Skin of body (tissue), 3 donors: ENCODE measurements at places on chromosomes 5 and 9.

GRCh38 chr9:94664801-94665200, 25.5 kb upstream of the FBP1 start:
- no peak for DNase-seq

- DNase-seq, result no peak
Observed at GRCh38 chr9:93549611-93550010, 26.8 kb upstream of the PHF2 start.

- DNase-seq, result peak; percentile 19
Observed at GRCh38 chr5:95959888-95960666, 1.6 kb downstream of the ELL2 start.

GRCh38 chr9:82930116-82930515, 132.8 kb downstream of the RASEF start:
- no peak for DNase-seq

DNA sequence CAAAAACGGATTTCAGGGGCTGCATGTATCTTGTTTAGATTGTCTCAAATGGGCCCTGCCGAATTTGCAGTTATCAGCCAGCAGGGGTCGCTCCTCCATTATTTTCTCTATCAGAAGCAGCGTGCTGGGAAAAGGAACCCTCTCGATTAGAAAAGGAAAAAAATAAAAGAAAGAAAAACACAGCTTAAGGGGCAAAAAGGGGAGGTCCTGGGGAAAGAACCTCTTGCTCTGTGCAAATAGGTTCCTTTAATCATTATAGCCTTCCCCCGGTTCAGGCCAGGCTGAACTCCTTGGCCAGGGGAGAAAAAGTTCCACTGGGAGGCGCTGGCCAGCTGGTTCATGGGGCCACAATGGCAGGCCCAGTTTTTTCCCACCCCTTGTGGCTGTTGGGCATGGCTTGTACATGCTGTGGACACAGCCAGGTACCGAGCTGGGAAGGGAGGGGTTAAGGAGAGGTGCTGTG, 25.0 kb upstream of the CAPSL start:
- DNase-seq, result no peak

- DNase-seq, result no peak
Observed at GRCh38 chr5:24226479-24226878, 418.3 kb downstream of the CDH10 start.

- no peak for DNase-seq
Observed at GRCh38 chr5:22044229-22044628, 808.9 kb downstream of the CDH12 start.

GRCh38 chr9:88965473-88965872, 25.8 kb upstream of the S1PR3 start:
- DNase-seq, result no peak

DNA sequence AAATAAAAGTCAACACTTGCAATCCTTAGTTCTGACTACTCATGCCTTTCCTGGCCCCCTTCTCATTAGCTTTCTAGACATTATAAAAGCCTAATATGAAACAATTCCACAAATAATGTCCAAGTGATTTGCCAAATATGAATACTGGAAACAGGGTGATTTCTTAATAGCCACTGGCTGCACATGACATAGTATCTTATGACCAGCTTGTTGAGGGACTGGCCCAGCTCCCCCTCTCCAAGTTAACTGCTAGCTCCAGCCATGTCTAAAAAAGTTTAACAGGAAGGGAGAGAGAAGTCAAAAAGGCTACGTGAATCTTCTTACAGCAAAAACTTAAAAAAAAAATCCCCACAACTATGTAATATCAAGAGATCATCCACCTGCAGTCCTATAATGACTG, 1.5 kb downstream of the CERT1 start:
- no peak for DNase-seq

DNA sequence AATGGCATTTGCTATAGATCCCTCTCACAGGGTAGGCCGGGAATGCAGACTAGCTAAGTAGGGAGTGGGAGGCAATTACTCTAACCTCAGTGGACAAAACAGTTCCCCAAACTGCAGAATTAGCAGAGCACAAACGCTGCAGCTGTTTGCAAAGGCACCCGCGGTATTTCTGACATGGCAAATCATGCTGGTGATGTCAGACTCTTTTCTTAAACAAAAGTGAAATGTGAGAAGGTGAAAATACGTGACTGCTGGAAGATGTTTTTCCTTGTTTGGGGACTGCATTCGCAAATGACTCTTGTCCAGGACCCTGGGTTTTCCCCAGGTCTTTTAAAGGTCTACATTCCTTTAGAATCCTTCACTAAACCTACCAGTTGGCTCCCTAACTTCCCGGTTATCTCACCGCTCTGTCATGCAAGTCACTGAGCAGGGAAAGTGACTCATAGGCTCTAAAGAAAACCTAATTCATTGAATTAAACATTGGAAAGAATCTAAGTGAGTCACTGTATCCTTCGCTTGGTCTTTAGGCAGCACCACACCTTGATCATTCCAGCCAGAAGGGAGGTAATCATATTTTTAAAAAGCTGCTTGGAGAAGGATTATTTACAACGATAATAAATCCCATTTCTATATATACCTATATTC, 91.5 kb upstream of the DNAH5 start:
- peak; percentile 83 for DNase-seq

DNA sequence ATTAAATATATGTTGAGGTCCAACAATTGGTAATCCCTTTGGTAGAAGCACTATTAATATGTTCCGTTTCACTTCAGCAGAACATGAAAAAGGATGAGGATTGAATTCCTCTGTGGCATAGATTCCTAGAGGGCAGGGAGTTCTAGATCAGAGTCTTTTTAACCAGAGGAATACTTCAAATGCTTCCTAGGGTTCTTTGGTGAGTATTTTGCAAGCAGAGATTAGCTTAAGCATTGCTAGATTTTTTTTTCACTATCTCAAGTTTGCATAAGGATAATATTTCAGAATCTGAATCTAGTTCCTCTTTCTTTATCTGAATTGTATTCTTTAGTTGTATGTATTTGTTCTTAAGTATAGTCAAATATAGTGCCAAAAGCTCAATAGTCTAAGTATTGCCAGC, 116.6 kb upstream of the ADAMTSL1 start:
- no peak for DNase-seq

- DNase-seq, result no peak
Observed at GRCh38 chr5:177498013-177498787, 796 bp upstream of the PDLIM7 start.

DNA sequence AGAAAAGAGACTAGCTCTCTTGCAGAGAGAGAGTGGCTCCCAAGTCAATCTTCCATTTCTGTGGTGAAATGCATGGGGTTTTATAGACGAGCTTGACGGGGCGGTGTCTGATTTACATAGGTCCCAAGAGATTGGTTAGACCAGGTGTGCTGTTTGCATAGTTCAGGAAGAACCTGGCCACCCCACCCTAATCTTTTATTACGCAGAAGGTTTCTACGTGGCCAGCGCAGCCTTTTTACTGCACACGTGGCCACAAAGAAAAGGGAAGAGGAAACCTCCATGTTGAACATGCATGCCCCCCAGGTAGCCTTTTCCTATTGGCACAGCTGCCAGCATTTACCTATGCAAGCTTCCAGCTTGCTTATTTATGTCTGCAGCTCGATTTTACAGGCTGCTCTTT, 92.1 kb downstream of the CAVIN4 start:
- no peak for DNase-seq

GRCh38 chr5:119340597-119341218, 15.1 kb upstream of the TNFAIP8 start:
- DNase-seq, result no peak

DNA sequence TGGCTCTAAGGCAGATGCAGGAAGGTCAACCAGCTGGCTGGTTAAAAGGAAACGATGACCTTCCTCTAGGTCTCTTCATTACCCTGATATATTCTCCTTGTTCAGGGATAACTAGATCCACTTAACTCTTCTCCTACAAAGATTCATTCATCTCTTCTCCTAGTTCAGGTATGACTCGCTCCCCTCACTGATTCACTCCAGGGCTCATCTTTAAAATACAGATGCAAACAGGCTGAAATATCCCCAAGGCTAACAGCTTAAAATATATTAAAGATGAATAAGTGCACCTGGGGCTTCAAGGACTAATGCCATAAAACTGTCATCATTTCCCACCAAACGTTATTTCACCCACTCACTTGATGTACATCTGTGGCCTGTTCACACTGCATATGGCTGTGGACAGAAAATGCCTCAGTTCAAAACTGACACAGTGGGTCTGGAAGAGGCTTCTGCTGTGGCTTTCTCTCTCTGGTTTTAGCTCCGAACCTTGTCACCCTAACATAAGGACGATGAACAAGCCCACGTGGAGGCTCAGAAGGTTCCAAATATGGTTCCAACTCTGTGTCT, 366.9 kb downstream of the DEPDC1B start:
- DNase-seq, result no peak
